ENCODE measurements at places on chromosomes 3 and 15. TPM values are rescaled to one million over a fixed set of nuclear protein-coding genes. Genes with fewer than 3 reads are reported as not detected.

Gene WDR5B
- total RNA-seq, result 12.3 TPM

Gene PAQR5
- total RNA-seq, result not detected

Gene CAMKV
- not detected for total RNA-seq

Gene GADL1
- not detected for total RNA-seq

Gene CTXN2
- 0.10 TPM for total RNA-seq

Gene AQP9
- total RNA-seq, result not detected

Gene RASL12
- total RNA-seq, result not detected

Gene ACTRT3
- 0.37 TPM for total RNA-seq

Gene TGM5
- 0.42 TPM for total RNA-seq

Gene DIPK2A
- total RNA-seq, result 49.6 TPM

Gene TMCO5A
- total RNA-seq, result not detected

Gene SKOR1
- 0.32 TPM for total RNA-seq

Gene CLDN16
- total RNA-seq, result not detected

Data from B cell (primary cell).